ENCODE measurements at places on chromosomes 11 and 22.

GRCh38 chr22:42062506-42063170, 8.0 kb downstream of the NAGA start:
- peak; percentile 35 for DNase-seq

DNA sequence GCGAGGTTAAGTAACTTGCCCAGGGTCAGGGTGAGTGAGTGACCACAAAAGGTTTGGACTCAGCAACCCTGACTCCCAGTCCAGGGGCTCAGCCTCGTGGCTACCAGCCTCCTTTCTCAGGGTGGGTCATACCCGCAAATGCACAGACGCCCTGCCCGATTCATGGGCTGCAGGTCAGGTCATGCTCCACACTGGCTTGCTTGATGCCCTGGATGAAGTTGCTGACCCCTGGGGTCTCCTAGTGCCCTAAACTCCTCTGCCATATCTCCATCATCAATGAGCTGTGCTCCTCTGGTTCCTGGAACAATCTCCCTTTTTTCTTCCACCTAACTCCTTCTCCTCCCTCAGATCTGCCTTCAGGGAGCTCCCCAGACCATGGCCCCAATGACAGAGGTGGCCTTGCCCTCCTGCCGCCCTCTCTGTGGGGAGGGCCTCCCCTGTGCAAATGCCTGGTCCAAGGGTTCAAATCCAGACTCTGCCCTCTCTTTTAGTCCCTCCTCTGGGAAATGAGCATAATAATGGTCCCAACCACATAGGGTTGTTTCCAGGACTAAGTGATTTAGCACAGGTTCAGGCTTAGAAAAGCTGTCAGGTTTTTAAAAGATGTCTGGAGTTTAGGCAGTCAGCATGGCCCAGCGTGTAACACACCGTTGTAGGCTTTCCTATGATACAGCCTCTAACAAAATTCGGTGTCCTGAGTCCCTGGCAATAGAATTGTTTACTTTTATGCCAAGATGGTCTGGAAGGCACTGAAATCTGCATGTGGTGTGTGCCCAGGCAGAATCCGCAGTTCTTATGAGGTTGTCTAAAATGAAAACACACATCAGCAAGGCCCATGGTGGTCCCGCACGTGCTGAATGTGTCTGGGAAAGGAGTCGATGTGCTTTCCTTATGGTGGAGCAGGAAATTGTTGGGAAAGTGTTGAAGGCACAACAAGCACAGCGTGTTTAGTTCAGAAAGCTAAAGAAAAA, 63.6 kb downstream of the CD82 start:
- DNase-seq: peak; percentile 42

DNA sequence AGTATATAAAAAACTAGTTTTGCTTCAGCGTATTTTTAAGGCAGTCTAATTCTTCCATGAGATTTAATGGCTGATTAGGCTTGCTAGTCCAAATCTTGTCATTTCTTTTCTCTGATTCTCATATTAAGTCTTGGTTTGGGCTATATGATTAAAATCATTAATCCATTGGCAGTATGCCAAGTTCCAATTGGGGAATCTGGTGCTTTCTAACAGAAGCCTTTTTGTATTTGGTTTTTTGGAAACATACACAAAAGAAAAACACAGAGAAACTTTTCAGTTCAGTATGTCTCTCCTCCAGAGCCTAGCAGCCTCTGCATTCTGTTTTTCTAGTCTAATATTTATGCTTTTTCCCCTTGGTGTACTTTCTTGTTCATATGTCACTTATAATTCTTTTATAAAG, 37.9 kb downstream of the SWAP70 start:
- no peak for DNase-seq

GRCh38 chr11:24225501-24225900, 271.4 kb upstream of the LUZP2 start:
- DNase-seq: no peak

DNA sequence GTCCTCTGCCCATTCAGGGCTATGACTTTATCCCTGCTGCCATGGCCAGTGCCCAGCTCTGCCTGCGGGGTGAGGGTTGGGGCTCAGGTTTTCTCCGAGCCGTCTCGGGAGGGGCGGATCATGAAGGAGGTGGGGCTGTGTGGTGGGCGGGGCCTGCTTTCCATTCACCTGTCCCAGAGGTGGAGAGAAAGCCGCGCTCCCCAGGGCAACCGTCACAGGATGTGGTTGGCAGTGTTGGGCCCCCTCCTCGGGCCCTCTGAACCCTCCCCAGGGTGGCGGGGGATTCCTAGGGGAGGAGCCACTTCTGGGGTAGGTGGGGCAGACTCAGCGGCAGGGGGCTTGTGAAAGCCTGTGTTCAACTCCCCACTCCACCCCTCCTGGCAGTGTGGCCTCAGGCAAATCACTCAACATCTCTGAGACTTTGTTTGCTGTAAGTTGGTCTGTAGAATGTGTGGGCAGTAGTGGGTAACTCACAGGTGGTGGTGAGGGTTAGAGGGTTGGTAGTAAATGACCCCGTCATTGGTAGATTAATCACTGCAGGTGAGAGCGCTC, 50.3 kb downstream of the CD6 start:
- no peak for DNase-seq

- DNase-seq: no peak
Measured at GRCh38 chr11:120842195-120842594, 181.7 kb upstream of the TBCEL start.

- no peak for DNase-seq
Measured at GRCh38 chr11:64005691-64006090, 19.5 kb downstream of the OTUB1 start.

GRCh38 chr22:42243802-42244060, 26.7 kb downstream of the TCF20 start:
- DNase-seq: no peak

DNA sequence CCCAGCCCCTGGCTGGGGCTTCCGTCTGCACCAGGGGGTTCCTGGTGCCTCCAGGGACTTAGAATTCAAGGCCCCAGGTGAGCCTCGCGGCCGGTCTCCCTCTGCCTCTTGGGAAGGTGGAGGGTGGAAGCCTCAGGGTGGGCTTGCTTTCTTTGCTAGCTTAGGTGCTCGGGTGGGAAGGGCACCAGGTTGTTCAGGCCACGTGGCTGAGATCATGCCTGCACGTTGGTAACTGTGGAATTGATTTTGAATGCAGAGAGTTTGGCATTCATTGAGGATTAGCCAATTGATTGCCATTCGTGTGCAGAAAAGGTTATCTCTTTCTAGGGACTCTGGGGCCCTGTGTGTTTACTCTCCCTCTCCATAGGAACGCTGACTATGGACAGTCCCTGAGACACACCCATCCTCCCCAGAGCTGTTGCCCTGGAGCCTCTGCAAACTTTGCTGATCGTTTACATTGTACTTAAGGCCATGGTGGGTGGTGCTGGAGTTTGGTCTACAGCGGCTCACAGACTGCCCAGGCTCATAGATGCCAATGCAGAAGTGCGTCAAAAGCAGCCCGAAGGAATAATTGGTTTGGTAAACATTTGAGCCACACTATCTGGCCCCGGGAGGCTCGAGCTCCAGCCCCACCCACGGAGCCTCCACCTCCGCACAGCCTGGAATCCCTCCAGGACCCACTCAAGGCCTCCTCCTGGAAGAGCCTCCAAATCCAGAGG, 1457.7 kb downstream of the BRD1 start:
- no peak for DNase-seq

- no peak for DNase-seq
Measured at GRCh38 chr11:113168354-113169342, 145.7 kb upstream of the TTC12 start.

GRCh38 chr11:125078516-125079140, 15.5 kb downstream of the SLC37A2 start:
- no peak for DNase-seq

DNA sequence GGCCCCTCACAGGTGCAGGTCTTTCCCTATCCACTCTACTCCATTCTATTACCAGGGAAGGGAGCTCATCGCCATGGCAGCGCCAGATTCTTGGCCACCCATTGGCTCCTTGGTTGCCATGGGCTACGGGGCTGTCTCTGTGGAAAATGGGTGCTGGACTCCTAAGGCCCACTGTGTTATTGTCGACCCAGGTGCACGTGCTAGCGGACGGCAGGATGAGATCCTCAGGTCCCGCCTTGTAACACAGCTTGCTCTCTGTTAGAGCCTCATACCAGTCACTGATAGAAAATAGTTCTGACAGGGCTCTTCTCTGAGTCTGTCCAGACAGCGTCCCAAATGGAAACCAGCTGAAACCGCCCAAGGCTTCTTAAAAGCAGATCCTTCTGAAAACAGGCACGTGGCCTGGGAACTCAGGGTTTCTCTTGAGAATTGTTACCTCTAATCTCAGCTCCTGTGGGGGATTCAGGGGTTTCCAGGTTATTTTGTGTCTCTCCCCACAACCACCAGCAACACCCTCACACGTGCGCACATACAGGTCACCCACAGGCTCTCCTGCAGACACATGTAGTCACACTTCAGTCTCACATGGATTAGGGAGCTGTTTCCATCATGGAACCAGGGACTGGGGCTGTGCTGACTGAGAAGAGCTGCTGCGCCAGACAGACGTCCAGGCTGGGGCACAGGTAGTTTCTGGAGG, 1.5 kb downstream of the TUB start:
- no peak for DNase-seq

All from stimulated activated effector memory CD8-positive, alpha-beta T cell treated with anti-CD3 and anti-CD28 coated beads, Interleukin-12 subunit alpha, Interleukin-12 subunit beta, amount 100 ng/mL, for 72 hours (primary cell).